ENCODE measurements at places on chromosomes 4 and X. TPM values are rescaled to one million over a fixed set of nuclear protein-coding genes. Genes with fewer than 3 reads are reported as not detected.

Gene NUDT10
- not detected for total RNA-seq

Gene ZDHHC15
- 0.20 TPM for total RNA-seq

Gene EMCN
- not detected for total RNA-seq

Gene MSMO1
- 15.1 TPM for total RNA-seq

Gene SULT1B1
- total RNA-seq: 9.4 TPM

Gene CCDC110
- 0.36 TPM for total RNA-seq

Gene WNK3
- 0.25 TPM for total RNA-seq

Gene USP46
- 6.8 TPM for total RNA-seq

Gene DDX60
- 12.2 TPM for total RNA-seq

Gene KLHL8
- total RNA-seq: 6.3 TPM

Gene PRICKLE3
- 2.3 TPM for total RNA-seq

Gene CHIC1
- total RNA-seq: 7.0 TPM

Gene KIT
- total RNA-seq: 0.36 TPM

Gene CTAG1B
- total RNA-seq: not detected

Gene CLNK
- 0.05 TPM for total RNA-seq

Gene CSN1S1
- not detected for total RNA-seq

Gene HS3ST1
- total RNA-seq: not detected

Gene CYBB
- 1.6 TPM for total RNA-seq

Gene OFD1
- 59.1 TPM for total RNA-seq

Gene NXF2
- not detected for total RNA-seq

Gene HDX
- total RNA-seq: 0.47 TPM

Measured in CD4-positive, alpha-beta T cell (primary cell).